Stimulated activated CD4-positive, alpha-beta T cell treated with anti-CD3 and anti-CD28 coated beads, Interleukin-4, amount 100 ng/mL, for 1 hour (primary cell): ENCODE measurements at places on chromosomes 11 and 22.

DNA sequence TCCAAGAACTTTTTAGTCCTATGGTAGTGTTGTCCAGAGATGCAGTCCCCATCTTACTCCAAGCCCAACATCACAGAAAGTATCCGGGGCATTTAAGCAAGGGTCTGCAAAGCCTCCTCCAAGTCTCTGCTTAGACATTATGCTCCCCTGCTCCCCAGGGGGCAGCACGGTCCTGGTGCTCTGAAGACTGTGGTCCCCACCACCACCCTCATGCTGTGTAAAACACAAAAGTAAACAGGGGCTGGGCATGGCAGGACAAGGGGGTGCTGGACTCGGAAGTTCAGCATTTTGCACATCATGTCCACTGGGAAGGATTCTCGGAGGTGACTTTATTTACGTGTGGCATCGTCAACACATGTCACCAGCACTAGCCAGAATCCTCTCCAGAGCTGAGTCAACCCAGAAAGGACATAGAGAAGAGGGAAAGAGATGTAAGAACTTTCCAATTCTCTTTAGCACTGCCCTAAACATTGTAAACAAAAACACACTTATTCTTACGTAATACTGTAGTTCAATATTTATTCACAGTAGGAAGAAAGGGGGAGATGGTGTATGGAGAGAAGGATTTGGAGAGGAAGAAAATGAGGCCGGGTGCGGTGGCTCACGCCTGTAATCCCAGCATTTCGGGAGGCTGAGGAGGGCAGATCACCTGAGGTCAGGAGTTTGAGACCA lies 37.7 kb downstream of the TCIRG1 start:
- DNase-seq: no peak

DNA sequence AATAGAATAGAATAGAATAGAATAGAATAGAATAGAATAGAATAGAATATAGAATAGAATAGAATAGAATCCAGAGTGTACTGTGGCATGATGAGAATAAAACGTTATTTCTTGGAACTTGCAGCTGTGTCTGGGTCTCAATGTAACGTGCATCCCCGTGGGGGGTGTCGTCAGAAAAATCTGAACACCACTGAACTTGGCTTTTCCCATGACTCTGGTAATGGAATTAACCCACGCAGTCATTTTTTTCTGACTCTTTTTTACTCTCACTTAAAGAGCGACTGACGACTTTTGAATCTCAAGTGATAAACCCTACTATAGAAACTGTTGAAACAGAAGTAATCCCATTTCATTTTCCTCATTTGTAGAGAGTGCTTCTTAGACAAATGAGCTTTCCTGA lies 92.4 kb upstream of the BID start:
- DNase-seq: no peak

DNA sequence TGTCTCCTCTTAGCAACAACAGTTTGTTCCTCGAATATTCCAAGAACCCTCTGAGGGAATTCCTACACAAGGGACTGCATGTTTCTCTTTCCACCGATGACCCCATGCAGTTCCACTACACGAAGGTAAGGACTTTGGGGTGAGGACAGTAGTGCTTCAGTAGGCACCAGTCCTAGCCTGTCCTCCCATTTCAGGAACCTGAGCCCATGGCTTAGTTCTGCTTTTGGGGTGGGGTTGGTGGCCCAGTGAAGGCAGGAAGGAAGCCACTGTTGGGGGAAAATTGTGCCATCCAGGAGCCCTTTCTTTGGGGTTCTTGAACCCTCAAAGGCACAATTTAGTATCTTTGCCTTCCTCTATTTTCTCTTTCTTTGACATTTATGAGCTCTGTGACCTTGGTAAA lies 38.2 kb downstream of the RNF141 start:
- DNase-seq: no peak

DNA sequence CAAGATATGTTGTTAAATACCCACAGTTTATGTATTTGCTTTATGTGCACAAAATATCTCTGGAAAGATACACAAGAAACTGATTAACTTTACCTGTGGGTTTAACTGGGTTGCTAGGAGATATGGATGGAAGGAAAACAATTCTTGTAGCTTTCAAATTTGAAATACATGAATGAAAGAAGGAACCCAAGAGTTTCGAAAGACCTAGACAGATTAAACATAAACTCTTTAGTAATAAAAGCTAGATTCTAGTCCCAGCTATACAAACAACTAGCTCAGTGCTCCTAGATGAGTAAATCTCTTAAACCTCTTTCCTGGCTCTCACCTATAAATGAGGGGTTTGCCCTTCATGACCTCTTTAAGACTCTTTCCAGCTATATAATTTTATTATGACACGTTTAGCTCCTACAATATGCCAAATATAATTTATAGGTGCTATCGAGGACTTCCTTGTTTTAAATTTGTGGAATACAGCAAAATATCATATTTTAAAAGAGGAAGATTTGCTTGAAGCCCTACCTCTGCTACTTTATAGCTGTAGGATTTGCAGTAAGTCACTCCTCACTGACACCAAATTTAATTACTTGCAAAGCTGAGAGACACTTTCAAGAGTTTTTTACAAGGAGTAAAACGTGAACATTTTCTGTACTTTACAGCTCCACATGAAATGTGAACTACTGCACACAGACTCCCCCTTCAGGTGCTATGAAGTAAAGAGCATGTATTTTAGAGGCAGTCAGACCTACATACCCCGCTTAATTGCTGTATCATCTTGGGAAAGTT lies 50.7 kb downstream of the RRAS2 start:
- DNase-seq: no peak

DNA sequence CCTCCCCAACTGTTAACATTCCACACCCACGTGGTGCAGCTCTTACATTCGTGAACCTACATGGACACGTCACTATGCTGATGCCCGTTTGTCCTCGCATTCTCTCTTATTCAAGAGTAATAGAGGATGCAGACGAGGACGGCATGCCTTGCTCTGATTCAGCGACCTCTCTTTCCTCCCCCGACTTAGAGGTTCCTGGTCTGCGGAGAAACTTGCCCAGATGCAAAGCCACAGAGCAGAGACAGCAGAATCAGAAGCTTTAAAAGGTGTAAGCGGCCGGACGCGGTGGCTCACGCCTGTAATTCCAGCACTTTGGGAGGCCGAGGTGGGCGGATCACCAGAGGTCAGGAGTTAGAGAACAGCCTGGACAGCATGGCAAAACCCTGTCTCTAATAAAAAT lies 288.0 kb downstream of the NTM start:
- no peak for DNase-seq
